ENCODE measurements at places on chromosomes 6 and 20.

DNA sequence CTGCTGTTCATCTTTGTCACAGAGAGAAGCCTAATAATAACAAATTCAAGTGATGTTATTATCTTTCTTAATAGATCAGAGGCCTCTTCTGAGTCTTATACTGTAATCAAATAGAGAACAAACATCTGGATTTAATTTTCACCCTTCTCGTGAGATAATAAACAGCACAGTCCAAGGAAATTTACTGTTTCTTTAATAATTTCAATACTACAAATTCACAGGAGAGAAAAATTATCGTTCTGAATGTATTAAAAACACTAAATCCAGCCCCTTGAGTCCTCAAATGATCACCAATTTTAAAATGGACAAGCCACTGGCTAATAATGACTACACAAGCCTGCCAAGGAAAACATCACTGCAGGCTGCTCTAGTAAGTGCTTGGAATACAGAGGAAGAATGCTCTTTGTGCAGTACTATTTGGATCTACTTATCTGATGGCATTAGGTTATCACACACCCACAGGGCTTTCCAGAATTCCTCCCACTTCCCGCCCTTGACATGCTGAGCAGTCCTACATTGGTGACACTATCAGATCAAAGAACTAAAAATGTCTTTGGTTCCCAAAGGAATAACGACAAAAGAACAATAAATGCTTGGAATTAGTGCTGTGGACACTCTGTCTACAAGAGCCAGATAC, 38.1 kb downstream of the SYNE1 start:
- DNase-seq = no peak

GRCh38 chr6:1837826-1838225, 228.1 kb downstream of the FOXC1 start:
- no peak for DNase-seq

- DNase-seq = no peak
These were observed 48.1 kb downstream of the JPH2 start for GRCh38 chr20:44138867-44139266.

DNA sequence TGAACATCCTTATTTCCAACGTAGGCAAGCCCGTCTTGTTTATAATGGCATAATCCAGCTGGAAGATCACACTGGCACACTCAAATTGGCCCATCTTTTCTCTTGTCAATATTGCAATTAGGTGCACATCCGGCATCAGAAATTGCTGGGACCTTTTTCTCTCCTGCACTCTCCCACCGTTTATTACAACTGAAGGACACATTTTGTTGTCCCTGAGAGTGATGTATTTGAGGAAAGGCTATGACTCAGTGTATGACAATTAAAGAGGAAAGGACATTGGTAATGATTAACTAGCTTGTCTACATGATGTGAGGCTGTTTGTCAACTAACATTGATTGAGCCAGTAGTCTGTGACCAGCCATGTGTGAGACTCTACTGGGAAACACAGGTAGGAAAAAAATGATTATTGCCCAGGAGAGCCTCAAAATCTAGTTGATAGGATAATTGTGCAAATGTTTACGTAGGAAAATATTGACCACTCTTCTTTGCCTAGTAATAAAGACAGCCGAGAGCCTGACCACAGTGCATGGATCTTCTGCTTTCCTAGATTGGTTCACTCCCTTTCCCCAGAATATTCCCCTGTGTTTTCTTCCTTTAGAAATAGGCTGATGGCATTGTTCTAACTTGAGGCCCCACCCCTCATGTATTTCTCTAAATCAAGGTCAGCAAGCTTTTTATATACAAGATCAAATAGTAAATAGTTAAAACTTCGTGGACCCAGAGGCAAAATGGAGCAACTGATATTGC, 230.0 kb upstream of the BTBD3 start:
- DNase-seq = no peak

DNA sequence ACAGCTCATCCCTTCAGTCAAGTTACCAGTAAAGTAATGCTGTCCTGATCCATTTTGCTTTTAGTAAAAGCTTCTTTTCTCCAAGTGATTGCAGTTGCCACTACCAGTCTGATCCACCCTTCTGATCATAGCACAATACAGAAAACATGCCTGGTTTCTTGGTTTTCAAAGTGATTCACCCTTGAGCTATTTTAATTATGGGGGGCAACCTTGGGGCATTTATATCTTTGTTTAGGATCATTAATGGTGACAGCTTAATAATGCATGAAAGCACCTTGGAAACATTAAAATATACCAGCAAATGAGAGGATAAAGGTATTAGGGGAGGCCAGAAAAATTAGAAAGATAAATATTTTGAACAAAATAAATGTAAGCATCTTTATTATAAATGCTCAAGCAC, 38.4 kb downstream of the LRRC1 start:
- DNase-seq = no peak

GRCh38 chr20:48190757-48191156, 405.5 kb upstream of the SULF2 start:
- no peak for DNase-seq

DNA sequence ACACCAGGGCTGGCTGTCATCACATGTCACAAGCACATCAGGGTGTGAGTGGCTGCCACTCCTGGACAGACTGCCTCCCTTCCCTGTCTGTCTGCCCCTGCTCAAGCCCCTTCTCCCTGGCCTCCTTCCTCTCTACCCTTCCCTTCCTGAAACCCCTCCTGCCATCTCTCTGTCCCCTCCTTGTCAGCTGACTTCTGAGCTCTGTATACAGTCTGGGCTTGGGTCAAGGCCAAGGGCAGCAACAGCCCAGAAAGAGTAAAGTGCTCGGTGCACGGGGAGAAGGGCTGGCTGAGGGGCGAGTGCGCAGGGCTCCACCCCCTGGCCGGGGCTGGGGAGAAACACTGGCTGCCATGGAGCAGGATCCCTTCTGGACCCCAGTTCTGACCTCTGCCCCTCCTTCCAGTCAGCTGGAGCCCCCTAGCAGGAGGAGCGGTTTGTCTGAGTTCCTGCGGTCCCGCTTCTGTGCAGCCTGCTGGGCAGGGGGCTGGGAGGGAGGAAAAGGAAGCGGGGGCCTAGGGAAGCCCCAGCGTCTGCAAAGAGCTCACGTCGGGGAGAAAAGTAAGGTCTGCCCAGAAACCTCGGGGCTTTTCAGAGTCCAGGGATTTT, 2.0 kb downstream of the LKAAEAR1 start:
- DNase-seq = no peak

DNA sequence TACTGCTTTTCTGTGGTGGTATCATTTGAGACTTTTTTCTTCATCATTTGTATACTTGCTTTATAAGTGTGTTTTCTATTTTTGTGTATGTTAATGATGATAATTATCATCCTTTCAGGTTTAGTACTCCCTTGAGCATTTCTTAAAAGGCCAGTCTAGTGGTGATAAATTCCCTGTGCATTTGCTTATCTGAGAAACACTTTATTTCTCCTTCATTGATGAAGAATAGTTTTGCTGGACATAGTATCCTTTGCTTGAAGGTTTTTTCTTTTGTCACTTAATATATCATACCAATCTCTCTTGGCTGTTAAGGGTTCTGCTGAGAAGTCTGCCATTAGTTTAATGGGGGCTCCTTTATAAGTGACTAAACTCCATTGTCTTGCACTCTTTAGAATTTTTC, 123.2 kb upstream of the IRAK1BP1 start:
- DNase-seq = no peak

GRCh38 chr20:47054506-47054905, 159.9 kb downstream of the EYA2 start:
- DNase-seq = no peak

Measured in stimulated activated CD4-positive, alpha-beta T cell treated with anti-CD3 and anti-CD28 coated beads, Interleukin-2, amount 100 ng/mL, for 24 hours (primary cell).